Central memory CD8-positive, alpha-beta T cell (primary cell): ENCODE measurements at places on chromosomes 3 and 15.
A peak's percentile ranks its signal among the peaks of the same experiment; 100 is the strongest.

- no peak for DNase-seq
Observed at GRCh38 chr3:47193871-47194859, 30.3 kb upstream of the SETD2 start.

DNA sequence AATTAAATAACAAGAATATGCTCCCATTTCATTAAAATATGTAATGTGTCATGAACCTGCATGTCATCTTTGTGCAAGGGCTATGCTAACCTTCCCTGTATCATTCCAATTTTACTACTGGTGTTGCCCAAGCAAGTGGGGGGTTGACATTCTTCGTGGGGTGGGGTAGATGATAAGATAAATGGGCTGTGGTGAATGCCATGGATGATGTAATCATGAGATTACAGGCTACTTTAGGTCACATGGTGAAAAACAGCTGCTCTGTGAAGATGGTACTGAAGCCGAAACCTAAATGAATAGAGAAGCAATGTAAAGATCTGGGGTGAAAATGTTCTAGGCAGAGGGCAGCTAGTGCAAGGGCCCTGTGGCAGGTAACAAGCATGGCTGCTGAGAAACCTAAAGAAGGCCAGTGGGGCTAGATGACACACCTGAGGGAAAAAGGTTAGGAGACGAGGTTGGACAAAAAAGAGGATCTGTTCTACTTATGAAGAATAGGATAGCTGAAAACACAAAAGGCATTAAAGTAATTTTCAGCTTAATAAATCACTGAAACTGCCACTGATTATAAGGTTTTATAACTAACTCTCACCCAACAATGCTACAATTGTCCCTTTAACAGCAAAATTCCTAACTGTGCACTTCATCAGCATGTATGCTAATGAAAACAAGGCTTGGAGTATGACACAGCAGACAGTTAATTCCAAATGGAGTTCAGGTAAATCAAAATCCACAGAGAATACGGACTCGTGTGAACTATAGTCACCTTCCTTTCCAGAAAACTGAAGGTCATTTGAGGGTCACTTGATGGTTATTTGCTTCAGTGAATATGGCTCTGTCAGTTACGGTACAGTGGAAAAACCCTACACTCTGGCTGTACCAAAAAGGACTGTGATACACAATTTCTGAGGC, 35.0 kb downstream of the MTMR10 start:
- DNase-seq = no peak

DNA sequence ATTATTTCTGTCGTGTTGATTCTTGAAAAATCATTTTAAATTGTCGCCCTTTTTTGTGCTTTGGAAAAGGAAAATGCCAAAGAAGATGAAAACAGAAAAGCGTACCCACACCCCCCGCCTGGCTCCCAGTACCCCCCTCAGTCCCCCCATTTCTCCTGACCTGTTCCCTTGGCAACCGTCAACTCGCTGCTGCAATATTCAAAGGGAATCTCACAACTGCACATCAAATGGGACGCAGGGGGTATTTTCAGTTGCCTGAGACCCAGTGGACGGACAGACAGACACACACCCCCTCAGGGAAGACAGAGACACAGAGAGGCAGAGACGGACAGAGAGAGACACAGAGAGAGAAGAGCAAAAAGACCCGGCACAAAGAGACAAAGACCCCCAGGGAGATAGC, 83.5 kb upstream of the PRR20G start:
- DNase-seq = no peak

GRCh38 chr15:94298364-94298763, 67.0 kb downstream of the MCTP2 start:
- DNase-seq = no peak

GRCh38 chr3:102158080-102158740, 276.6 kb upstream of the ZPLD1 start:
- DNase-seq = no peak

DNA sequence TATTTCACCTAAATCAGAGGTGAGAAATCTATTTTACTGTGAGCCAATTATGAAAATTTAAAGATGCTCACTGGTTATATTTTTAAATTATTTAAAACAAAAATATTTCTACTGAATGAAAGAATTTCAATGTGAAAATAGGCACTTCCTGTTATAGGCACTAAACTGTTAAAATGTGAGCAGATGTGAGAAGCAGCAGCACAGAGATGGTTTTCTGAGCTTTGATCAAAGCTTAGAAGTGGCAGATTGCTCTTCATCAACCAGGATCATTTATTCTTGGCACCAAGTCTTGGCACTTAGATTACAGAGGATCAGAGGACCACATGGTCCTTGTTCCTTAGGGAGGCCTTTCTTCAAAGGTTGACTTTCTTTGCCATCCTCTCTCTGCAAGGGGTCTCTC, 18.0 kb upstream of the TSC22D2 start:
- no peak for DNase-seq

DNA sequence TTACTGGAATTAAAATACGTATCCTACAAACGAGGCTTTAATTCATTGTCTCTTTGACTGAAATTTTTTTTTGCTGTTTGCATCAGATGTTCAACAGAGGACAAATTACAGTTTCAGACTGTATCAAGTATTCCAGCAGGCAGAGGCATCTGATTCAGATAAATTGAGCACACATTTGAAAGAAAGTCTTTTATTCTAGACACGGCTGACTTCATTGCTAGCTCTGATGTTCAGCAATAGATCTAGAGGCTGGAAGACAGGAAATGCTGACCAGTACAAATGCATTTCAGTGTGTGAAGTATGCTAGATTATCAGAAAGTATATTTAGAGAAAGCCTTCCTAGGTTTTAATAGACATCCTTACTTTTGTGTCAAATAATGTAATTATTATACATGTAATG, 472.2 kb downstream of the NLGN1 start:
- DNase-seq = no peak

- DNase-seq = no peak
Observed at GRCh38 chr15:100049483-100049882, 292.3 kb downstream of the ADAMTS17 start.

GRCh38 chr15:42986693-42987342, 66.2 kb upstream of the TTBK2 start:
- DNase-seq = no peak

DNA sequence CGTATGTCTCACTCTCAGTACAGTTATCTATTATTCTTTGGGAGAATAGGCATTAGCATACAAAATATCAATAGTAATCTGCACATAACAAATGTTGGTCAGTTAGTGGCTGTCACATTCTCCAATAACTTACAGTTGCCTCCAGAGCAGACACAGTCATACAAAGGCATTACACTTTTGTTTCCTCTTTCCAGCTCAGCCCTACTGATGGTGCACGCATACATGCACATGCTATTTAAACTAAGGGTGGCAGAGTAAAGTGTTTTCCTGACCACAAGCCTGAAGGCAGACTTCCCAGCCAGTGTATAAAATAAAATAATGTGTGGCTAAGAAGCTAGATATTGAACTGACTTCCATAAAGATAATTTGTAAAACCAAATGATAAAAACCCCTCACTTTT, 47.6 kb downstream of the PHLDB2 start:
- no peak for DNase-seq

DNA sequence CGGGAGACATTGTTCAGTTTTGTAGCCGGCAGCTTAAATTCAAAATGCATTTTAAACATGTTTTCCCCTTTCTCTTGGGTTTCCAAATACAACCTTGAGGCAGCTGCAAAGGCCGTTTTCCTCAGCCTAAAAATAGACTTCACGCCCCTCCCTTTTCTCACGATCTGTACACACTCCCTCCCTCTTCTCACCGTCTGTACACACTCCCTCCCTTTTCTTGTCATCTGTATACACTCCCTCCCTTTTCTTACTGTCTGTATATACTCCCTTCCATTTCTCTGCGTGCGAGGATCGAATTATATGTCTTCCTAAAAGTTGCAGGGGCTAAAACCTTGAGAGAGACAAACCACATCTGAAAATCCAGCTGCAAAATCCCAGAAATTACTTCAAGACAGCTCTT, 8.9 kb downstream of the MUC4 start:
- DNase-seq = no peak

DNA sequence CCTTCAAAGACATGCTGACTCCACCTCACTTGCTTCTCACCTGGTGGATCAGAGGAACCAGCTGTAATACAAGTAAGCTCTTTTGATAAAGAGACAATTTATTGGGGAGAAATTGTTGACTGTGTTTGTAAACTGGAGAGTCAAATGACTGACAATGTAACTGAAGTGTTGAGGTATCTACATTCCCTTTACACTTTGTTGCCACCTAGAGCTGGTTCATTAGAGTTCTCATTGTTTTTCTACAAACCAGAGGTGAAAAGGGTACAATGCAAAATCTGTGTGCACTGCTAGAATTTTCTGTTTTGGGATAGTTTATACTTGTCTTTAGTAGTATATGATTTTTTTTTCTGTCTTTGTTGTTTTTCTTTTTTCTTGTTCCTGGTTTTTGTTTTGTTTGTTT, 8.7 kb upstream of the LRRC58 start:
- DNase-seq = no peak

DNA sequence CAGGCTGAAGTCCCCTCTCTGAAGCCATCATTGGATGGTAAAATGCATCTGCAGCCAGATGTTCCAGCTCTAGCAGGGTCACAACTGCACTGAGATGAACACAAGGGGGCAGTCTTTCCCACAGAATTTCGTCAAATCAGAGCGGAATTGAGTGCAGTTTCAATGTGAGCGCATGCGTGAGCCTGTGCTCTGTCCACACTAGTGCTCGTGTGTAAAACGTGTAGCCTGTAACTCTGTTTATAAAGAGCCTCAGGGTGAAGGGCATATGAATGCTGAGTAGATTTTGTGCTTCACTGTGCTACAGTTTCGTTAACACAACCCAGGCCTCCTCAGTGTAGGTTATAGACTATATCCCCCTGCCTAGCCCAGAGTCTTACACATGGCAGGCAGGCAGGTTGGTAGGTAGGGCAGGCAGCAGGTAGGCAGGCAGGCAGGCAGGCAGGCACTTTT, 92.7 kb upstream of the GOLGA6L4 start:
- peak; percentile 69 for DNase-seq

- DNase-seq = no peak
Observed at GRCh38 chr15:62419192-62419591, 254.1 kb upstream of the C2CD4B start.

- no peak for DNase-seq
Observed at GRCh38 chr3:86937306-86937791, 53.6 kb downstream of the VGLL3 start.

DNA sequence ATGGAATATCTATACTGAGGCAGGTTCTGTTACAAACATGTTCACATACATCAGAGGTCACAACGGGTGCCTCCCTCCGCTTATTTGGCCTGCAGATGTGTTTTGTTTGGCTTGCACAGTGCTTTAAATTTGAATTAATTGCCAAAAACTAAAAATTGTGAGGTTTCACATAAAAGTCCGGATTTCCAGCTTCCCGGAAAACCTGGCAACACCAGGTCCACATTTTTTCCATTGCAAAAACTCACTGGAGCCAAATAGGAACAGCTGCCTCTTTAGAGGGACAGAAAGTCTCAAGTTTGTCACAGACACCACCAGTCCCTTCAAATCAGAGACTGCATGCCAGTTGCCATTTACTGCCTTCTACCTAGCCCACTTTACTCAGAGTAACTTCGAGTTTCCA, 205.9 kb upstream of the MDFIC2 start:
- no peak for DNase-seq

DNA sequence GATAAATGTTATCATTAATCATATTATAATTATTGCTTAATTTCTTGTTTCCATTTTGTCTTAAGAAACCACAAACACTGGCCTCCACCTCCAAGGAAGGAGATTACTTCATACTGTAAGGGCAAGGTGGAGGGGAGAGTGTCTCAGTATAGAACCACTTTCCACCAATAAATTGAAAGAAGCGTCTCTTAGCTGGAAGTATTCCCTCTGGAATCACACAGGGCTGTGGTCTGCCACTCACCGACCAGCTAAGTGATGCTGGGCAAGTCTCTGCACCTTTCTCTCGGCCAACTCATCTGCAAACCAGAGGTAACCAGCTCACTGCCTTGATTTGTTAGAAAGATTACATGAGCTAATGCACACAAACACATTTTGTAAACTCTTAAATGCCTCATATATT, 63.1 kb downstream of the EIF4E3 start:
- no peak for DNase-seq

DNA sequence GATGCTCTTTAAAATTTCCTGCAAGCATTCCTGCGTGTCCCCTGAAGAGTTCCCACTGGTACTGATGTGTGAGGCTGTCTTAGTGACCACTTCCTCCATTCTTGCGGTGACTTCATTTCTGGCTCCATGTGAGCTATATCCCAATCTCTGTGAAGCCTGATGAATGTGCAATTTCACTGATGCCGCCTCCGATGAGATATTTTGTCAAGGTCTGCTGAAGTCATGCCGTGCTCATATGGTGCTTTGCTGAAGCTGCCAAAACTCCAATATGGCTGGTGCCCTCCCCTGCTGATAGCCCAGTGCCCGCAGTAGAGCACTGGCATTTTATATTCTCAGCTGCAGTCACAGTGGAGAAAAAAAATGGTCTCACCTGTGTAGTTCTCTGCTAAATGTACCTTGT, 271.5 kb downstream of the EFHB start:
- no peak for DNase-seq

DNA sequence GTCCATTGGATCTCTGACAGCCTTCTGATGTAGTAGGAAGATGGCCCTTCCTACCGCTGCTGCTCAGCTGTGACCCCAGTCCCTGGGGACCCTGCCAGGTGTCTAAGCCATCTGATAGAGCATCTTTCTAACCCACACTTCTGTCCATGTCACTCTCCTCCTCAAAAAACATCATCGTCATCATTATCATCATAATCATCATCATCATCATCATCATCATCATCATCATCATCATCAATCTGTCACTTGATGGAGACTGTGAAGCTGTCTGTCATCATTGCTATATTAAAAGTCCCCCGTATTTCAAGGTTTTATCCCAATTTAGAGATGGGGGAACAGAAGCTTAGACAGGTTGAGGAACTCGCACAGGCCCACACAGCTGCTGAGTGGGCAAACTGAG, 75.1 kb upstream of the SLC6A11 start:
- no peak for DNase-seq

DNA sequence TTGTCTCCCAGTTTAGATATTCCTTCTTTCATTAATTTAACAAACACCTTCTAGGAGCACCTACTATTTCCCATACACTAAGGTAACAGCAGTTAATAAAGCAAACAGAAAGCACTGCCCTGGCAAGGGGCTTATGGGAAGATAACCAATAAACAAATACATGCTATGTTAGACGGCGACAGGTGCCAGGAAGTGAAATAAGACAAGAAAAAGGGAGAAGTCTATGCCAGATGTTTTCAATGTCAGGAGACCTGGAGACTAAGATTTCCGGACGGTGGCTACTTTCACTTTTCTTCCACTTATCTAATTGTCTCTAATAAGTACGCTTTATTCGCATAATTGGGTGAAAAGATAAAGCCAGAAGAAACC, 32.5 kb upstream of the ZNF445 start:
- DNase-seq = no peak

- no peak for DNase-seq
Observed at GRCh38 chr3:101212730-101213129, 107.6 kb downstream of the IMPG2 start.

GRCh38 chr3:151379083-151379734, 5.3 kb downstream of the P2RY12 start:
- DNase-seq = no peak

- no peak for DNase-seq
Observed at GRCh38 chr3:104947943-104948342, 418.8 kb upstream of the ALCAM start.

- no peak for DNase-seq
Observed at GRCh38 chr15:63255489-63255990, 21.9 kb upstream of the APH1B start.

GRCh38 chr3:108953210-108953609, 469 bp downstream of the GUCA1C start:
- no peak for DNase-seq

- no peak for DNase-seq
Observed at GRCh38 chr3:195522254-195523023, 20.7 kb downstream of the PPP1R2 start.
